ENCODE measurements at places on chromosomes 2 and 18.

DNA sequence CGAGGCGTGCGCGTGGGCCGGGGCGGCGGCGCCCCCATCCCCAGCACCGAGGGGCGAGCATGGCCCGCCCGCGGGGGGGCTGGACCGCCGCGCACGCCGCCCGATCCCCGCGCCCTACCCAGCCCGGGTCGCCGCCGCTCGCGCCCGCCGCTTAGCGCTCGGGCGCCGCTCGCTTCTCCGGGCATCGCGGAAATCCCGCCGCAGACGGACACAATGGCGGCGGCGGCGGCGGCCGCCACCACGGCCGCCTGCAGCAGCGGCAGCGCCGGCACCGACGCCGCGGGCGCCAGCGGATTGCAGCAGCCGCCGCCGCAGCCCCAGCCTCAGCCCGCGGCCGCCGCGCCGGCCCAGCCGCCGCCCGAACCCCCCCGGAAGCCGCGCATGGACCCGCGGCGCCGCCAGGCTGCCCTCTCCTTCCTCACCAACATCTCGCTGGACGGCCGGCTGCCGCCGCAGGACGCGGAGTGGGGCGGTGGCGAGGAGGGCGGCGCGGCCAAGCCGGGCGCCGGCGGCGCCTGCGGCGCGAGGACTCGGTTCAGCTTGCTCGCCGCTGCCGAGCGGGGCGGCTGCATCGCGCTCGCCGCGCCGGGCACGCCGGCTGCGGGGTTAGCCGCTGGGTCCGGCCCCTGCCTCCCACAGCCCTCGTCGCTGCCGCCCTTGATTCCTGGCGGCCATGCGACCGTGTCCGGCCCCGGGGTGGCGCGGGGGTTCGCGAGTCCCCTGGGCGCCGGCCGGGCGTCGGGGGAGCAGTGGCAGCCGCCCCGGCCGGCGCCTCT lies 453 bp downstream of the CABLES1 start:
- DNase-seq = no peak

GRCh38 chr2:233119806-233120205 lies 59.7 kb downstream of the INPP5D start:
- no peak for DNase-seq

DNA sequence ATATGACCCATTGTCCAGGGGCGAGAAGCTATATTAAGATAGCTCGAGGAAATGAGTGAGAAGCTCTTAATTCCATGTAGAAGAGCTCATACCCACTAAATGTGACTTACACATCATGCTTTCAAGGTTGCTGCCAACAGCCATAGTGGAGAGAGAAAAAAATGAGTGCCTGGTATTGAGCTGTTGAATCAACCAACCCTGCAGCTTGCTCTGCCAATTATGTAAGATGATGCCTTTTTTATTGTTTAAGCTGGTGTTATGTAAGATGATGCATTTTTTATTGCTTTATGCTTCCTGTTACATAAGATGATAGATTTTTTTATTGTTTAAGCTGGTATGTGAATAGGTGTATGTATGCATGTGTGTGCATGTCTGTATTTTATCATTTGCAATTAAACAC lies 228.2 kb downstream of the CCDC178 start:
- no peak for DNase-seq

DNA sequence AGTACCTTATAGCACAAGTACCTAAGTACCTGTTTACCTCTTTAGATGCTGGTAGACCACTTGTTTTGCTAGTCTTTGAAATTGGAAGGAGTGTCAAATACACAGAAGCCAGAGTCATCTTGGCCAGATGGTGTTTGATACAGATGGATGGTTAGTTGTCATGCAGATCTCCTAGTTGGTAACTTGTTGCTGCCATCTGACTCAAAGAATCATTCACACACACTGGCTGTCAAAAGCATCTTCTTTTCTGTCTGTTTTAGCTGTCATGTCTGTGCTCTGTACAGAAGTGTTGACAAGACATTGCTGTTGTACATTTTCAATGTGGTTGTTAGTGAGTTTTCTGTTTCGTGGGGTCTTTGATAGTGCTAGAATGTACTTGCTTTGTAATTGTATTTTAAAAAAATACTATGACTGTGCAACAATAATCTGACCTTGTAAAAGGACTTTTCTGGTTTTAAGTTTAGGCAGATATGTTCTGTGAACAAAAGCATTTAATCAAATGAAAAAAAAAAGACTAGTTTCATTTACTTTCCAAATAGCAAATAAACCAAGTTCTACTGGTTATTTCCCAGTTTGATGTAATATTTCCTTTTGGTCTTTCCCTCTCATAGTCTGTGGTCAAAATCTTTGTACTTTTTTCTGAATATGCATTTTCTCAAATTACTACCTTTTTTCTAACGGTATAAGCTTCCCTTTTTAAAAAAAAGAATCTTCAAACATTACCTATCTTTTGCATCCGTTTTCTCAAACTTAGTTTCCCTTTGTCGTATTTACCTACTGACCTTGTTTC lies 39.9 kb downstream of the TANK start:
- DNase-seq = no peak

DNA sequence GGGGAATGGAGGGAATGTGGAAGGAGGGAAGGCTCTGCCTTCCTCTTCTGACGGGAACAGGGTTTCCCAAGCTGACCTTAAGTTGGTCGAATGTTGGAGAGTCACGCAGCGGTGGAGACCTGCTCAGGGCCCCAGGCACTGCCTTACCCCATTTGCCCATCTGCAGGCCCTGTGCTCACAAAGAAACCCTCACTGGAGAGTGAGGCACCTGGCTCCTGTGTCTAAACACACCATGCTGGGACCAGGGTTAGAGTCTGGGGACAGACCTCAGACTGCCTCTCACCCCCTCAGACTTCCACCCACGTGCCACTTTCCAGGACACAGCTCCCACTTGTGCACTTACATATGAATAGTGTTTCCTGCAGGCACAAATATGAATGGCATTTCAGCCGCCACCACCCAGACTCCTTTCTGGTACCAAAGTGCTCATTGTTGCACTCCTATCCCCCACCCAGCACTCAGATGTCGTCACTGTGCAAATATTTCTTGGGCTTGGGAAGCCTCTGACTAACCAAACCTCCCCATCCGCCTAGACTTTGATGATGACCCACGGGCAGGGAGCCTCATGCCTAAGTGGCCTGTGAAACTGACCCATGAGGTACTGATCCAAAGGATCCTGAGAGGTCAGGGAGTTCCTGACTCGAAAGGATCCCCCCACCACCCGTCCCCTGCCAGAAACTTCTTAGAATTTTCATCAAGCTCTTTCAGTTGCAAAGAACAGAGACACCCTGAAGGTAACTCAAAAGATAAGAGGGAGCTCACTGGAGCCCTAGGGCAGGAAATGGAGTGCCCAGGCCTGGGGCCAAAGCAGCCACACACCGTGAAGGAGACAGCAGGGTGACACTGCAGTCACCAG lies 78.3 kb downstream of the STPG4 start:
- DNase-seq = no peak

GRCh38 chr18:75081486-75081885 lies 127.5 kb downstream of the PTGR3 start:
- no peak for DNase-seq

GRCh38 chr2:204795156-204795555 lies 249.9 kb downstream of the PARD3B start:
- no peak for DNase-seq

DNA sequence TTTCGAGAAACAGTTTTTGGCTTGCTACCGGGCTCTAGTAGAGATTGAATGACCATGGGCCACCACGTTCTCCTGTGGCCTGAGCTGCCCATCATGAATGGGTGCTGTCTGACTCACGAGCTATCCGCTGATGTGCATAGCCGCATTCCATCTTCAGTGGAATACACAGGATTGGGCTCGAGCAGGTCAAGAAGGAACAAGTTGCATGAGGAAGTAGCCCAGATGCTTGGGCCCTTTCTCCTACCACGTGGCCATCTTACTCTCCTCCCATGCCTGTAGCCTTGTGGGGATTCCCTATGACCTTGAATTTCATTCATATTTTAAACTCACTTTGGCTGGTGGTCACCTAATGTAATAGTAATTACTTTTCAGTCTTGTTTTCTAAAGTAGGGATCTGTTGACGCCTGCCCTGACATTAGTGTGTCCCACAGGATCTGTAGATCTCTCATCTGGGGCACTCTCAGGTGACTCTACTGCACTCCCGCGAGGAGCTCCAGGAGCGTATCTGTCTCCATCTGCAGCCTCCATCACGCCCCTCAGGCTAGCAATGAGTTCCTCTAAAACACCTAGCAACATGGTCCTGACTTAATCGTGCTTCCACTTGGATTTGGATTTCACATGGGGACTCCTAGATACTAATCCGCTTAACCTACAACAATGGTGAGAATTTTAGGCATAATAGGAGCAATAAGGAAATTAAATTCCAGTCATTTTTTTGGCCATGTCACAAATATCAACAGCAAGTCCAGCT lies 67.8 kb downstream of the PSMG2 start:
- DNase-seq = no peak

GRCh38 chr2:66813525-66813924 lies 378.6 kb downstream of the MEIS1 start:
- no peak for DNase-seq

DNA sequence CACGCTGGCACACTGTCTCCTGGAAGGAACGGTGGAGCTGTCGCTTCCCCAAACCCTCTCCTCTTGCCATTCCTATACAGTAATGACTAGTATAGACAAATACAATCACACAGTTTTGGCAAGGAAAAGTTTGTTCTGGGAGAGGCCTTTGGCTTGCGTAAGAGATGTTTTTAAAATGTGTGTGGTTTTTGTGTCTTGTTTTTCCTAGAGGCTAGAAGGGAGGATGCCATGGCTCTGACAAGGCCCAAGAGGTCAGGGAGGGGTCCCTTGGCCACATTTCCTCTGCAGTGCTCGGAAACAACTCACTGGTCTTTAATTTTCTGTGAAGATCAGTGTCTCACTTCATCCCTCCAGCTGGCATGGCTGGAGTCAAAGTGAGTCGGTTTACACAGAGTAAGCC lies 195.9 kb downstream of the SH3RF3 start:
- no peak for DNase-seq

DNA sequence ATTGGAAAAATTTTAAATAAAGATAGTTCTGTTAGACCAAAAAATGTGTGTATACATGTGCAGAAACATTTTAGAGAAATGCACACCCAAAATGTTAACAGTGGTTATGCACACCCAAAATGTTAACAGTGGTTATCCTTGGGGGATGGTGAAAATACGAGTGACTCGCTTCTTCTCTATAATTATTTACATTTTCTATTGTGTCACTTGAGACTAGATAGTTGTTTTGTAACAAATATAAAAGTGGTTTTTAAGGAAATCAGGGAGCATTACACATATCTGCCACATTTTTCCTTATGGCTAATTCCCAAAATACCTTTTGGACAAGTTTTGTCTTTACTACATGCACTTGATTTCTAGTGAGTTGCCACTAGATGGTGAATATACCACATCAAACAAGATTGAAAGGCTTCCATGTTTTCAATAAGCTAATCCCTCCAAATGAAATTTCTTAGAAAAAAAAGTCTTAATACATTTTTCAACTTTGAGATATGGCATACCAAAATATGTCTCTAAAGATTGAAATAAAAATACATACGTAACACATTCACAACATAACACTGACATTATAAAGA lies 9.0 kb upstream of the HIBCH start:
- DNase-seq = no peak

GRCh38 chr2:88919087-88919738 lies 227.7 kb downstream of the RPIA start:
- DNase-seq = no peak

GRCh38 chr2:179106342-179106675 lies 56.4 kb upstream of the CCDC141 start:
- DNase-seq = no peak

DNA sequence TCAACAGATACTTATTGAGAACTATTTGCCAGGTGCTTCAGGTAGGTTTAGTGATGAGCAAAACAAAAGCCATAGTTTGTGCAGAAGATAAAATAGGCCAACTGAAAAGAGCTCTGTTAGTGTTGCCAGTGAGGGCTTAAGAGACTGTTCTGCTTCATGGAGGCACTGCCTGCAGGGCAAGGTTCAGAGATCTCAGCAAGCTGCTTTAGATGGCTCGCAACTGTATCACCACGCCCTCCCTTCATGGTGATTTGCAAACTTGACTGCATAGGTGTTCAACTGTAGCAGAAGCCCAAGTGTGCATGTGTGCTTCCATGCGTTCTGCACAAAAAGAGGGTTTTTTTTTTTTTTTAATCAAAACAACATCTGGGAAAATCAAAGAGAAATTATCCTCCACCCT lies 84.5 kb downstream of the RAPH1 start:
- DNase-seq = no peak

GRCh38 chr2:213015387-213016165 lies 135.8 kb downstream of the IKZF2 start:
- no peak for DNase-seq

- no peak for DNase-seq
These were observed 242.2 kb downstream of the FIGN start for GRCh38 chr2:163493359-163494298.
